ENCODE measurements at places on chromosomes 13 and 19.

GRCh38 chr13:36819739-36820090, 693 bp downstream of the RFXAP start:
- no peak for DNase-seq

DNA sequence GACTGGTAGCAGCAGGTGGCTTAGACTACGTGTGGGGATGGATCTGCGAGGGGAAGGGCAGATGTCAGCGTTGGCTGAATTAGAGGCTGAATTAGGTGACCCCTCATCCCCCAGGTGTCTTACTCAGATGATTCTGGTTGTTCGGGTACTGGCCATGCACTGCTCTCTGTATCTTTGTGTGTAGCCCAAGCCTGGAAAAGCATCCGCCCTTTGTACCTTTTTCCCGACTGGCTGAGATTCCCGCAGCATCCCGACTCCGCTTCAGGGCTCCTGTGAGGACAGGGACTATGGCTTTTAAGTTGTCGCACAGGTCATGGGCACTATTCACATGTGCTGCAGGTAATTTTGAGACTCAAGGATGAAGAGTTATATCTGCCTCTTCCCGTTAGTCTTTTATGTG, 7.2 kb downstream of the TFDP1 start:
- no peak for DNase-seq

GRCh38 chr13:110574161-110574560, 12.6 kb upstream of the RAB20 start:
- DNase-seq: no peak

DNA sequence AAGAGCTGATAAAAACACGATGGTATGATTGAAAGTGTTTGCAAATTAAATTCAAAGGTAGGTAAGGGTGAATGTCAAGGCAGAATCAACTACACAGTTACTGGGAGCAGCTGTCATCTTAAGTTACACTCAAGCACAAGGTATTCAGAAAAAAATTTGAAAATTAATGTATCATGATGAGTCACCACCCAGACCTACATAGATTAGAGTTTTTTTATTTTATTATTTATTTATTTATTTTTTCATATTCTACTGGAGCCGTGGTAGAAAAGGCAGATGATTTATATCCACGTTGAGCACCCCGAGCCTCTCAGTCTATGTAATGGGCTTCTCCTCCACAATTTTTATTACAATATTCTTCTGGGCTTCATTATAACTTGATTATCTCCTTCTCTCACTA, 728.9 kb upstream of the ARGLU1 start:
- DNase-seq: no peak

DNA sequence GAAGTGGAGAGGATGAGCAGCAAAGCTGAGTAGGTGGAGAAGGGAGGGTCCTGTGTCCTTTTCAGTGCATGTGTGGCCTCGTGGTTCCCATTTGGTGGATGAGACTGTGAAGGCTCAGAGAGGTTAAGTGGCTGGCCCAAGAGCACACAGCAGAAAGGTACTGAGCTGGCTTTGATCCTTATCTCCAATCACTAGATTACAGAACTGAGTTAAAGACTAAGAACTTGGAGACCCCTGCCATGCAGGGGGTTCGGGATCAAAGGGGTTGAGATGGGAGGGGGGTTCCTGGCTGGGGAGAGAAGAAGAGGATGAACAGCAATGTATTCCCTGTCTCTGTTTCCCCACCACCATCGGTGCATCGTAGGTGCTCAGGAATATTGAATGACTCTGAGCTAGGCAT, 11.8 kb downstream of the CELF5 start:
- no peak for DNase-seq

All from CD4-positive, alpha-beta T cell (primary cell).